ENCODE measurements at places on chromosomes 2 and 18.

GRCh38 chr2:163155279-163155883, 316.8 kb upstream of the KCNH7 start:
- DNase-seq: no peak

GRCh38 chr2:221042926-221043325, 529.2 kb downstream of the EPHA4 start:
- no peak for DNase-seq

DNA sequence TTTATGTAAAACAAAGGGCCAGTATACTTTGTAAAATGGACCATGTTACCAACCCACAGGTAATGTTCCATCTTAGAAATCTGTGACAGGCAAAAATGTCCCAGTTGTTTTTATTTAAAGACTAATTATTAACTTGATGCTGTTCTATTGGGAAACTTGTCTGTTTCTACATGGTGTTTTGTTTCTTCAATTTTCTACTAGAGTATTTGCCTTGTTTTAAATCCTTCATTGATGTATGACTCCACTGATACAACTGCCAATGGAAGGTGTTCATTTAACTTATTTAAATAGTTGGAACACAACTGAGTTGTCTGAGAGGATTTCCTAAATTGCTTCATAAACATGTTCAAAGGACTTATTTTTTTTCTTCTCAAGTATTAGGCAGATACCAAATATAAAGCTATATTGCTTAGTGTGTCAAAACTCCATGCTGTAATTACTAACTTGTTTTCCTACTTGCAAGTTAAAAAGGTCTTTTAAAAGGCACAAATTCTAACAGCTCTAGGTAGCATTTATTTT, 152.0 kb upstream of the XPO1 start:
- no peak for DNase-seq

- no peak for DNase-seq
These were observed 51.3 kb downstream of the ANKMY1 start for GRCh38 chr2:240506406-240507059.

- no peak for DNase-seq
These were observed 6.1 kb downstream of the ONECUT2 start for GRCh38 chr18:57441071-57441794.

- no peak for DNase-seq
These were observed 30.0 kb downstream of the BIN1 start for GRCh38 chr2:127076924-127077323.

- DNase-seq: no peak
These were observed 600.1 kb upstream of the ZNF804A start for GRCh38 chr2:183998041-183998796.
